ENCODE measurements at places on chromosomes 7 and 10. TPM values are rescaled to one million over a fixed set of nuclear protein-coding genes. Genes with fewer than 3 reads are reported as not detected.

Gene CLEC2L
- 0.26 TPM for total RNA-seq

Gene NPM3
- 18.3 TPM for total RNA-seq

Gene SORCS1
- 0.29 TPM for total RNA-seq

DNA sequence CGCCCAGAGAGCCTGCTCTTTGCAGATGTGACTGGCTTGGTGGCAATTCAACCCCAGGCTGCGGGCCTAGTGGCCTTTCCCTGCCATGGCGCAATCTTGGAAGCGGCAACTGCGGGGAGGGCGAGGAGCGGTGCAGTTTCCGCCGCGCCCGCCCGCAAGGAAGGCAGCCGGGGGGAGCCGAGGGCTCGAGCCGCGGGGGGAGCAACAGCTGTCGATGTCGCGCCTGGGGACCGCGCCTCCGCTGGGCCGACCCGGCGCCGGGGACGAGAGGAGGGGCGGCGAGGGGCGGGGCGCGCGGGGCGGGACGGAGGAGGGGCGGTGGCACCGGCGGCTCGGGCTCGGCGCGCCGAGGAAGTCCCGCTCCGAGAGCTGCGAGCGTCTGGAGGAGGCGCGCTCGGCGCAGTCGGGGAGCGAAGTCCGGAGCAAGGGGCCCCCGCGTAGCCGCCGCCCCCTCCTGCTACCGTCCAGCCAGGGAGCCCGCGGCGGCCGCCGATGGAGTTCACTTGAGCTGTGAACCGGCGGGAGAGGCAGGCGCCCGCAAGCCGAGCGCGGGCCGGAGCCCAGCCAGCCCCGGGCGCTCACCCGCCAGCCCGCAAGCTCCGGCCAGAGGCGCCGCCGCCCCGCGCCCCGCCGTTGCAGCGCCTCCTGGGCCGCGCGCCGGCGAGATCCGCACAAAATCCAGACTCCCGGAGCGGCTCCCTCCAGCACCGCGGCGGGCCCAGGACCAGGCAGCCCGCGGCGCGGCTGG lies 438.1 kb upstream of the GALNT17 start:
- DNase-seq: peak; percentile 59

DNA sequence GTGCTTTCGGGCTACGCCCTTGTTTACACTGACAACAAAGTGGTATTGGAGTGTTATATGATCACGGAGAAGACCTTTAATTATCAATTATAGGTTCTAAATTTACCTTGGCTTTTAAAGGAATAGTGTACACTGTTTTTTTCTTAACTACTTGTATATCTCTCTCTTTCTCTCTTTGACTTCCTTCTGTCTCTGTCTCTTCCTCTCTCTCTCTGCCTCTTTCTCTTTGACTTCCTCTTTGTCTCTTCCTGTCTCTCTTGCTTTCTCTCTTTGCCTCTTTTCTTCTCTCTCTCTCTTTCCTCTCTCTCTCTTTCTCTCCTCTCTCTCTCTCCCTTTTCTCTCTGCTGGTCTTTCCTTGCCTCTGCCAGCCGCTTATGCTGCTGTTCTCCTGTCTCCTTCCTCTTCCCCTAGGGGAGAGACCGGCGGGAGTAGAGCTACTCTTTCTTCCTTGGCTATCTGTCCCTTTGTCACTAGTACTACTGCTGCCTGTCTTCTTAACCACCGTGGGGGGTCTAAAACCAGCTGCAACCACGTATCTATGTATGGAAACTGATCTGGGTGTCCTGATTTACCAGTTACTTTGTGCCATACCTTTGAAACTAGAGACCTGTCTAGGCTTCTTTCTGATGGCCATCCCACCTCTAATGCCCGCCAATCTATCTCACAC lies 36.9 kb upstream of the GSDME start:
- DNase-seq: no peak

GRCh38 chr10:14604181-14605142 lies 170.2 kb downstream of the FAM107B start:
- DNase-seq: peak; percentile 81

GRCh38 chr10:89785095-89785494 lies 83.7 kb downstream of the KIF20B start:
- no peak for DNase-seq

Data from uterus (tissue), 4 donors.